ENCODE measurements at places on chromosomes 3 and 15.

DNA sequence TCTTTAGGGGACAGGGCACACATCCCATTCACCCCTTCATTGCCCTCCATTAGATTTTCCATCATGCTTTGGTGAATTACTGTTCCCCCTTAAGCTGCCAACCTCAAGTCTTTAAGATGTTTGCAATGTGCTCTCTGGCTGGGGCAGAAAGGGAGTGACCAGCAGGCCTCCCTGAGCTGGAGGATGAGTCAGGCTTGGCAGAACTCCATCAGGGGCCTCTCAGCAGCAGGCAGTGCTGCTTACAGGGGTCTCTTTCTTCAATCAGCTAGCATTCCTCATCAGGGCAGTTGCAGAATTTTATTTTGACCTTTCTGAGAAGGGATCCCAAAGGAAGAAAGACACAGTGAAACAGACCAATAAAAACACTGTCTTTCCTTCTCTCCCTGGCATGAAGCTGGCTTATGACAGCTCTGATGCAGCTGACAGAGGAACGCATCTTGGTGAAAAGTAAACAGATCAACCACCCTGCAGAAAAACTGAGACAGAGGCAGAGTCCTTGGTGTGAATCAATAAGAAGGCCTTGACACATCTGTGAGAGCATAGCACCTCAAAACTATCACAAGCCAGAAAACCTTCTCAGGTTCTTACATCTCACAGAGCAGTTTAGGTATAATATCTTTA lies 88.7 kb upstream of the MRPL3 start:
- DNase-seq = no peak

- no peak for DNase-seq
Measured at GRCh38 chr15:88563638-88564037, 17.2 kb upstream of the DET1 start.

GRCh38 chr3:48492461-48493202 lies 11.3 kb downstream of the SHISA5 start:
- no peak for DNase-seq

- DNase-seq = peak; percentile 49
Measured at GRCh38 chr3:55654123-55654760, 167.1 kb upstream of the WNT5A start.

DNA sequence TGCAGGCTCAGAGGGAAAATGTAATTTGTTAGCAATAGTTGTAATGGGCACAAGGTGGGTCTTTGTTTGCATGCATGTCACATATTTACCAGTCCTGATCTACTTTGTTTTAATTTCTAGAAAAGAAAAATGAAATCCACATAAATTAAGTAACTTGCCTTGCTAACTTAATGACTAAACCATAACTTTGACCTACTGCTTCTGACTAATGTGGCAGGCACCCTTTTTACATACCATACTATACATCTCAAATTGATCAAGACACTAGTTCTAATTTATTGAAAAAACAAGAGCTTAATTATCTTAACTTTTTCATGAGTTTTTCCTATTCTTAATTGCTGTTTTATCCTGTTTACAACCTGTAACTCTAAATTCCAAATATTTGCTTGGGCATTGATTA lies 93.2 kb downstream of the ATP11B start:
- DNase-seq = no peak

- no peak for DNase-seq
Measured at GRCh38 chr15:43879386-43880355, 52.9 kb downstream of the WDR76 start.

DNA sequence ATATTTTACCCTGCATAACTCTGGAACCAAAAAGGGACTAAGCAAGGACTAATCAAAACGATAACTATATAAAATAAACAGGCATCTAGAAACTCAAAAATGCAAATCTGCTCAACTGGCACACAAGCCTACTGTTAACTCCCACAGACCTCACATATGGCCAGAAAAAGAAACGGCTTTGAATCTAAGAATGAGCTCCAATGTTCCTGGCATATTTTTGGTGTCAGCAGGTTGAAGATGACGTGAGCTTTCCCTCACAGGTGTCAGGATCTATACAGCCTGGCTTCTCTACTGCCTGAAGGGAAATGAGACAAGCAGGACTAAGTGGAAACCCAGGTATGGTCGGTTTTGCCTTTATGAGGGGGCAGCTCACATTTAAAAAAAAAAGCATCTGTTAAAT lies 120.1 kb upstream of the SPATA12 start:
- DNase-seq = no peak

DNA sequence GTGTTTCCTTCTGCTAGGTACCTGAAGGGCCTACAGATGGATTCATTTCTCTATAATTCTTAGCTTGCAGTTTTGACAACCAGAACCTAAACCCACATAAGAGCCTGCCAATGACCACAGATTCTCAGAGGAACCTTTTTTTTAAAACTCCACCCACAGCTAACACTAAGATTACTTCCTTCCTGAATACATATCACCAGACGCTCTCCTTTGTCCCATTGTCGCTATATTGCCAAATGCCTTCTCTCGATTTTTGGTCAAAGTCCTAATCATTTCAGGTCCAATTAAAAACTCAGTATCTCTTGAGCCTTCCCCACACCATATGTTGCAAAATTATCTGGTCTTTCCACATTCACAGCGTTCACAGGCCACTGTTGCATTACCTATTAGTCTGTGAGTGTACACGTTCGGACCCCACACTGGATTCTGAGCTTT lies 12.4 kb downstream of the ZNF710 start:
- peak; percentile 90 for DNase-seq

DNA sequence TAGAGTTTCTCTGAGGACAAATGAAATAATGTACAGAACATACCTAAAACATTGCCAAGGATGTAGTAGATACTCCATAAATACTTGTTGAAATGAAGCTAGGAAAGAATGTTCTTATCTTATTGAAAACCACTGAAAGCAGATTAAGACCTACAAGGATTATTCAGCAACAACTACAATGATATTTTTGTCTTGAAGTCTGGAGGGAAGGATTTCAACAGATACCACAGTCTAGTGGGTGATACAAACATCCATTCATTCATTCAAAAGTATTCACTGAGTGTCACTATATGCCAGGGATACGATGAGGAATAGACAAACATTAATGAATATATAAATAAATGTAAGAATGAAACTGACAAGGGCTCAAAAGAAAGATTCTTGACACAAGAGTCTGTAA lies 74.7 kb upstream of the THBS1 start:
- DNase-seq = no peak

GRCh38 chr15:99507504-99508310 lies 58.1 kb upstream of the MEF2A start:
- no peak for DNase-seq

DNA sequence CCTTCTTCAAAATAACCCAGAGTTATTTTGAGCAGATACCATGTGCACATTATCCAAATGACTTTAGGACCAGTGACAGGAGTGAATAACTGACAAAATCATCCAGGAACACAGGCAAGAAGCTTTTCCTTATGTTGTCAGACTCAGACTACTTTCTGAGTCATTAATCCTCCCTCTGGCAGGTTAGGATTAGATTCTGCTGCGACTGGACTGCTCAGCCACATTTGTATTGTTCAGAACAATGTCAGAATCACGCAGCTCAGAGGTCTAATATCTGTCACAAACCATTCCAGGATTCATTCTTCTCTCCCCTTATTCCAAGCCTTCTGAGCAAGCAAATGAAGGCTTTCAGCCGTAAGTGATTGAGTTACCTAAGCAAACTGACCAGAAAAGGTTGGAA lies 34.8 kb upstream of the FAM174B start:
- no peak for DNase-seq

DNA sequence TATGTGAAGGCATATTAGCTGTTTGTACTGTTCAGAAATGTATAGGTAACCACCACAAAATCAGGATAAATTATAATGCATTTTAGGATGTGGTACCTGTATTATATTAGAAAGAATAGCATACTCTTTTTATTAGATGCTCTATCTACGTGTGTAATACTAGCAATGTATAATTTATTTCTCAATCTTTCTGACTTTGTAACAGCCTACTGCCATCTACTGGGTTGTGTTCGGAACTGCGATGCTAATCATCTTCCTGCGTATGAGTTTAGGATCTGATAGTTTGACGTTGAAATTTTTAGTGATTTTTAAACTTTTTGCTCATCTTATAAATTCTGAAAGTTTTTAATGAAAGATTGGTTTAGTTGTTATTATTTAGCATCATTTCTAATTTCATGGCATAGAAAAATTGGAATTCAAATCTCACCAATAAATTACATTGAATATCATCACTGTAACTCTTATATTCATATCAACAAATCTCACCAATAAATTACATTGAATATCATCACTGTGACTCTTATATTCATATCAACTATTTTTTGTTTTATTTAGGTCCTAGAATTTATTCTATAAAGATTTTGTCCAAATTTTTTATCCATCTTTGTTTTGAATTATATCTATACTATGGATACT lies 322.7 kb upstream of the ZNF717 start:
- DNase-seq = peak; percentile 16

- DNase-seq = no peak
Measured at GRCh38 chr3:113105093-113105449, 106.3 kb upstream of the BOC start.

- DNase-seq = no peak
Measured at GRCh38 chr15:70323111-70323851, 225.6 kb upstream of the TLE3 start.

- no peak for DNase-seq
Measured at GRCh38 chr3:102141096-102141927, 292.0 kb downstream of the NFKBIZ start.

GRCh38 chr3:18729671-18730070 lies 304.5 kb upstream of the SATB1 start:
- no peak for DNase-seq

- DNase-seq = no peak
Measured at GRCh38 chr15:22979238-22980188, 655 bp downstream of the CYFIP1 start.

GRCh38 chr15:94670438-94671034 lies 439.2 kb downstream of the MCTP2 start:
- DNase-seq = peak; percentile 6

GRCh38 chr3:71655061-71655460 lies 70.1 kb downstream of the EIF4E3 start:
- no peak for DNase-seq

DNA sequence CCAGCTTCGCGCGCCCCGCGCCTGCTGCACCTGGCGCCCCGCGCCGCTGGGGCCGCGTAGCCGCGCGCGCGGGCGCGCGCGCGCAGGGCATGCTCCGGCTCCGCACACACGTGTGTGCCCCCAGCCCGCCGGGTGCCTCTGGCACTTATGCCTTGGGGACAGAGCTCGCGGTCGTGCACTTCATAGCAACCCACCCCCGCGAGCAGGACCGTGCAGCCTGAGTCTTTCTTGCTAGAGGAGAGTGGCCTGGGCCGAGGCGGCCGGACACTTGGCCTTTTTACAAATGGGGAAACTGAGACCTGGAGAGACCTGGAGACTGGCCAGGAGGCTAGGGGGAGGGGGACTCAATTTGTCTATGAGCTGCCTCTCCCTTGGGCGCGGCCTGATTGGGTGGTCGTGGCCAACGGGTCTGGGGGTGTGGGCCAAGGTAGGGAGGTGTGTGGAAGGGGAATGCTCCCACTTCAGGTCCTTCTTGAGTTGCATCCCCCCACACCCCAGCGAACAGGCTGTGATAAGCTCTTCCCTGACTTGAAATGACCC lies 562 bp downstream of the NBEAL2 start:
- DNase-seq = no peak

- no peak for DNase-seq
Measured at GRCh38 chr3:59381282-59381681, 331.5 kb upstream of the CFAP20DC start.

DNA sequence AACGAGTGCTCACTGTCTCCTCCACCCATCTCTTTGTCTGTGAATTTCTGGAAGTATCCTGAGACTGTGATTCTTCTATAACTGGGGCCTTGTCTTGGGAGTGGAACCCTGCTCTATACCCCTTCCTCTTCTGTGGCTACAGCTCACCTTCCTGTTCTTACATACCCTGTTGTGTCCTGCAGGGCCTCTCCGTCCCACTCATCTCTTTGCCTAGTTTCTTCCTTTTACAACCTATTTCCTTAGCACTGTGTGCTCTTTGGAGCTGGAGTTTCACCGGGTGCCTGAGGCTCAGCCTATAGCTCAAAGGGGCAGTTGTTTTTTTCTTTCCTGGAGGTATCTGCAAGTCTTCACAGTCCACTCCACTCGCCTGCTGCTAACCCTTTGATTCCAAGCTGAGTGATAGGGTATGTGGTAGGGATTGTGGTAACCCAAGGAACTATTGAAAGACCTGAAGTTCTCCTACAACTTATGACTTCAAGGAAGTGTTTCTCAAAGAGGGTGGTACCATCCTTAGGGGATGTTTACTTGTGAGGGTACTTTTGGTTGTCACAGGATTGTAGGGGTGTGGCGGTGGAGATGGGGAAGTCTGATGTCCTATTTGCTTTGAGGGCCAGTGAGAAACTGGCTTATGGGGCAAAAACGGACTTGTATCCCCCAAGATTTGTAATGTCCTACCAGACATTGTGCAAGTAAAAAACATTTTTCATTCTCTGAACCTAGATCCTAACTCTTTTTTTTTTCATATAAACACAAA lies 66.6 kb upstream of the ARL8B start:
- peak; percentile 16 for DNase-seq

- peak; percentile 25 for DNase-seq
Measured at GRCh38 chr15:34241376-34242330, 16.8 kb downstream of the EMC4 start.

GRCh38 chr3:184441202-184441900 lies 61.5 kb downstream of the CHRD start:
- no peak for DNase-seq

GRCh38 chr3:101281521-101282030 lies 38.8 kb downstream of the IMPG2 start:
- no peak for DNase-seq

- peak; percentile 35 for DNase-seq
Measured at GRCh38 chr3:38267662-38268061, 2.0 kb downstream of the SLC22A13 start.

GRCh38 chr3:45321607-45322391 lies 66.6 kb upstream of the LARS2 start:
- DNase-seq = peak; percentile 93

DNA sequence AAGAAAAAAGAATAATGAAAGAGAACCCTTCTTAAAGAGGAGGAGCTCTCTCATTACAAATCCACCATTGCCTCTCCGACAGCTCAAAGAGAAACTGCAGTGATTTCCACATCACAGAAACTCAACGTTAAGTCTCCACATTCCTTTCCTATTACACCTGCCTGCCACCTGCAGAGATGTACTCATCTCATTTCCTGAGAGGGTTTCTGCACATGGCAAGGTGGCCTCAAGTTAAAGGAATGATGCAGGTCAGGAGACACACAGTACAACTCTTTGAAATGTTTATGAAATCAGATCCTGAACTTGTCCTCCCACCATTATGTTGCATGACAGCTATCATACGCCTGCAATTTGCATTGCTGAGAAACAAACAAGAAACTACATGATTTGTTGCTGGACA lies 458.4 kb upstream of the ADAMTS9 start:
- no peak for DNase-seq

GRCh38 chr3:72234391-72234790 lies 449.4 kb upstream of the PROK2 start:
- DNase-seq = no peak

GRCh38 chr15:66572146-66572545 lies 6.3 kb upstream of the LCTL start:
- DNase-seq = no peak

- DNase-seq = no peak
Measured at GRCh38 chr3:140349938-140350337, 327.9 kb upstream of the TRIM42 start.

- DNase-seq = peak; percentile 61
Measured at GRCh38 chr3:182713743-182714517, 79.4 kb upstream of the ATP11B start.

GRCh38 chr3:9893739-9894138 lies 3.3 kb downstream of the JAGN1 start:
- DNase-seq = no peak

Measured in Jurkat, Clone E6-1 (cell line).